Hematopoietic multipotent progenitor cell treated with erythropoietin and hydrocortisone succinate and interleukin-3 and kit ligand, for 4 days (in vitro differentiated cells): ENCODE measurements at places on chromosomes 16 and 17.

DNA sequence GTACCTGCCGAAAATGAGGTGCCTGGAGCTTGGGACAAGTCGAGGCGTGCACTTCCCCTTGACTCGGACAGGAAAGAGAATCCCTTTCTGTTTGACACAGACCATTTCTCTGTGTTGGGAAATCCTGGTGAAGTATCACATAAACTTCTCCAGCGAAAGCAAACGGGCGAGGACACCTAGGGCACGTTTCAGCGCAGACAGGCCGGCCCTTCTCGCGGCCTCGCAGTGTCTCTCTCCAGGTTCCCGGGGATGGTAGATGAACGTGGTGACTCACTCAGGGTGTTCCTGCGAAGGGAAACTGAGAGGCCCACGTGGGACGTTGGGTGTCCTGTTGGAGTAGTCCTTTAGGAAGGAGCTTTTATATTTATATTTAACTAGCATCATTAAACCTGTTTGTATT is 36.3 kb upstream of the ZNF750 start:
- DNase-seq = no peak

- no peak for DNase-seq
These were observed 3.6 kb downstream of the HSF5 start for GRCh38 chr17:58484600-58484999.

- DNase-seq = peak; percentile 90
These were observed 1.2 kb upstream of the HEXIM1 start for GRCh38 chr17:45146890-45147580.

GRCh38 chr17:67435122-67435521 is 58.0 kb downstream of the PITPNC1 start:
- DNase-seq = peak; percentile 86

GRCh38 chr16:87380403-87380802 is 3.2 kb downstream of the FBXO31 start:
- DNase-seq = no peak

- DNase-seq = no peak
These were observed 42.4 kb upstream of the LONP2 start for GRCh38 chr16:48201515-48202201.

GRCh38 chr17:27396941-27397340 is 59.3 kb upstream of the KSR1 start:
- no peak for DNase-seq

GRCh38 chr17:79927136-79927661 is 88.0 kb upstream of the CBX4 start:
- no peak for DNase-seq

GRCh38 chr17:75778861-75779249 is 5.8 kb upstream of the UNK start:
- DNase-seq = peak; percentile 85

DNA sequence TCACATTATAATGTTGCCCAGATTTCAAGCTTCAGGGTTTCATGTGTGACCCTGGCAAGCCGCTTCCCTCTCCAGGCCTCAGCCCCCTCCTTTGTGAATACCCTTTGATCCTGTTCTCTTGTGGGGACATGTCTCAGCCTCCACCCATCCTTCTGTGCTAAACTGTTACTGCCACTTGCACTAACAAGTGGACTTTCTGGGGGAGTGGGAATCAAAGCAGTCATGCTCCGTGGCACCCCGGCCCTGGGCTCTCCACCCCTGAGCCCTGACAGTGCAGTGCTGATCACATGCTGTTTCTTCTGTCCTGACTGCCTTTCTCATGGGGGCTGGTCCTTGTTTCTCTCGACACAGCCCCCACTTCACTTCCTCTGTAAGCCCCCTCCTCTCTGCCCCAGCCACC is 9.7 kb upstream of the DCAF7 start:
- no peak for DNase-seq

- peak; percentile 72 for DNase-seq
These were observed 137.2 kb downstream of the SNX29 start for GRCh38 chr16:12113523-12114345.

- DNase-seq = no peak
These were observed 109.9 kb upstream of the TBX2 start for GRCh38 chr17:61289408-61290385.

DNA sequence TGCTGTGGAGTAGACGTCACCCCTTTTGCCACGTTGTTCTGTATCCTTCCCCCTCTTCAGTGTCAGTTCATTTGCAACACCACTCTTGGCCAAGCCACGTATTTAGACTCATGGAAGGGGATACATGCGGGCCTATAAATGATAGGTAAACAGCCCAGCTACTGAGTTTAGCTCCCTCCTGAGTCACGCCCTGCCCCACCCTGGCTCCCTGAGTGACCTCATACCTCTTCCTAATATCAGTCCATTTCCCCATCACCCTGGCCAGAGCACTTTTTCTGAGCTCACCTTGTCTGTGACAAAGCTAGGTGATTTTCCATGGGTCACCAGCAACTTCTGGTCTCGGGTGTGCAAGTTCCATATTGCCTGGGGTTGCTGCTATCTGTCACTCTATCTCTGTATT is 147.2 kb upstream of the MAF start:
- no peak for DNase-seq

- DNase-seq = no peak
These were observed 882.4 kb upstream of the EEF2KMT start for GRCh38 chr16:5979905-5980550.

DNA sequence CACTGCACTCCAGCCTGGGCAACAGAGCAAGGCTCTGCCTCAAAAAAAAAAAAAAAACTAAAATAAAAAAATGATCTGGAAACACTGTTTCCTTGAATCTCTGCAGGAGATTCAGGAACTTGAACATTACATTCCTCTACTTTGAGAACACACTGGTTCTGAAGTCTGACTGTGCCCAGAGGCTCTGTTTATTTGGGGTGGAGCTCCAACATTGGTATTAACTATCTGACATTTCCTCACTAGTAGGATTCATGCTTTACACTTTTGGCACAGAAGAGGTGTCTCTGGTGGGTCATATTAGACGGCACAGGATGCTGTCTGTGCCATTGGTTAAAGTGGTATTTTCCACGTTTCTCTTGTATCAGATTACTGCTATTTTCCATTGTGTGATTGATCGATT is 10.4 kb downstream of the SULT1A2 start:
- no peak for DNase-seq

DNA sequence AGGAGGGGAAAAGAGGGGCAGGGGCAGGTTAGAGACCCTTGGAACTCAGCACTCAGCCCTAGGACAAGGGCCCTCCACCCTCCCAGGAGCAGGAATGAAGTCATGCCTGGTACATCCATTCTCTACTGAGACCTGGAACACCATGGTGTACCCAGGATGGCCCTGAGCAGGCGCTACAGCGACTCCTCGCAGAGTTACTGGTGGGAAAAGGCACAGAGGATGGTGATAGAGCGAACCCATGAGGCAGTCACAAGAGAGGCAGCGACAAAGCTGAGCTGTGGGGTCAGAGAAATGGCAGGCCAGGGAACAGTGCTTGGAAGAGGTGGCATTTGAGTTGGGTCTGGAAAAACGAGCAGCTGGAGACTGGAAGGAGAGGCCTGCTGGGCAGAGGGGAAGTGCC is 37.5 kb downstream of the SRCIN1 start:
- no peak for DNase-seq

DNA sequence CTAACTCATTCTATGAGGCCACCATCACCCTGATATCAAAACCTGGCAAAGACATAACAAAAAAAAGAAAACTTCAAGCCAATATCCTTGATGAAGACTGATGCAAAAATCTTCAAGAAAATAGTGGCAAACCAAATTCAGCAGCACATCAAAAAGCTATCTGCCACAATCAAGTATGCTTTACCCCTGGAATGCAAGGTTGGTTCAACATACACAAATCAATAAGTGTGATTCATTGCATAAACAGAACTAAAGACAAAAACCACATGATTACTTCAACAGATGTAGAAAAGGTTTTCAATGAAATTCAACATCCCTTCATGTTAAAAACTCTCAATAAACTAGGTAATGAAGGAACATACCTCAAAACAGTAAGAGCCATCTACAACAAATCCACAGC is 48.4 kb downstream of the CMC2 start:
- no peak for DNase-seq

- no peak for DNase-seq
These were observed 541 bp downstream of the CCL3 start for GRCh38 chr17:36089339-36089865.

GRCh38 chr16:3536271-3536731 is 35.5 kb downstream of the CLUAP1 start:
- DNase-seq = no peak
